ENCODE measurements at places on chromosomes 1 and 21.

DNA sequence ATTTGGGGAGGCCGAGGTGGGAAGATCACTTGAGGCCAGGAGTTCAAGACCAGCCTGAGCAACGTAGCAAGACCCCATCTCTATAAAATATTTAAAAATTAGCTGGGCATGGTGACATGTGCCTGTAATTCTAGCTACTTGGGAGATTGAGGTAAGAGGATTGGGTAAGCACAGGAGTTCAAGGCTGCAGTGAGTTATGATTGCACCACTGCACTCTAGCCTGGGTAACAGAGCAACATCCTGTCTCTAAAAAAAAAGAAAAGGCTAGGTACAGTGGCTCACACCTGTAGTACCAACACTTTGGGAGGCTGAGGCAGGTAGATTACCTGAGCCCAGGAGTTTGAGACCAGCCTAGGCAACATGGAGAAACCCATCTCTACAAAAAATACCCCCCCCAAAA is 35.7 kb upstream of the RCC1 start:
- no peak for DNase-seq

- DNase-seq = no peak
Measured at GRCh38 chr1:67393737-67394136, 36.5 kb downstream of the SERBP1 start.

- DNase-seq = no peak
Measured at GRCh38 chr1:11321656-11322491, 48.9 kb downstream of the UBIAD1 start.

GRCh38 chr1:3474016-3474415 is 19.6 kb downstream of the ARHGEF16 start:
- no peak for DNase-seq

DNA sequence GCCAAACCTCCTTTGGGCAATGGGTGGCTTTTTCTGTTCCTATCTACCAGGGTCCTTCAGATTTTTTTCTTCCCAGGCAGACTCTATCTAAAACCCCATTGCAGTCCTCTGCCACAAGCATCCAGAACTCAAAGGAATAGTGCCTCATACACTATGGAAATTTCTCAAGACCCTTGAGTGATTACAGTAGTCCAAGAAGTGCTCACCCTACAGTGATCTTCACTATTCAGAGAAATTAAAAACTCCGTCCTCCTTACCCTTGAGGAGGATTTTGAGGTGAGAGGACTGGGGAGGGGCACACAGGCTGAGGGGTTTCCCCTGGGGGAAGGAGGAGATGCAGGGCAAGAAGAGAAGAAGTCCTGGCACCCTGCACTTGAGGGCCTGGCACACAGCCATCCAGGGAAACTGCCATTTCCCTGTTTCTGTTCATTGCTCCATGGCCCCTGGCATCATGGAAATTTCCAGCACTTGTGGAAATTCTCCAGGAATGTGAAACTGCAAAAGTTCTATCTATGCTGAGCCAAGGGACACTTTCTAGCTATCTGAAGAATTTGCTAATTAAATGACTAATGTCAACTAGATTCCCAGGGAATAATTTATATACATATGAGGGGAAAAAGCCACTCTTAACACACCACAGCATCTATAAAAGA is 102.5 kb upstream of the ATP1B1 start:
- DNase-seq = no peak

- no peak for DNase-seq
Measured at GRCh38 chr1:4464478-4464877, 189.9 kb upstream of the AJAP1 start.

DNA sequence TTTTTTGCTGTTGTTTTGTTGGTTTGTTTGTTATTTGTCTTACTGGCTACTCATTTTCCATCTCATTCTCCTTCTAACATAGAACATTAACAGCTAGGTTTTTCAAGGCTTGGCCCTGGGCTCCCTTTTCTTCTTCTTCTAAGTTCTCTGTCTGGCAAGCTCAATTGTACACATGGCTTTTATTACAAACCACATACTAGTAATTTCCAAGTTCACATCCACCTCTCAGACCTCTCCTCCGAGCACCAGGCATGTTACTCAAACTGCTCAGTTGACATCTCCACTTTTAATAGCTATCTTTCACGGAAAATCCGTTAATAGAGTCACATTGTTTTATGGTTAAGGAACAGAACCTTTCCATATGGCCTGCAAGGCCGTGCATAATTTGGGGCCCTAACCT is 736.9 kb upstream of the ADAMTS5 start:
- DNase-seq = no peak

DNA sequence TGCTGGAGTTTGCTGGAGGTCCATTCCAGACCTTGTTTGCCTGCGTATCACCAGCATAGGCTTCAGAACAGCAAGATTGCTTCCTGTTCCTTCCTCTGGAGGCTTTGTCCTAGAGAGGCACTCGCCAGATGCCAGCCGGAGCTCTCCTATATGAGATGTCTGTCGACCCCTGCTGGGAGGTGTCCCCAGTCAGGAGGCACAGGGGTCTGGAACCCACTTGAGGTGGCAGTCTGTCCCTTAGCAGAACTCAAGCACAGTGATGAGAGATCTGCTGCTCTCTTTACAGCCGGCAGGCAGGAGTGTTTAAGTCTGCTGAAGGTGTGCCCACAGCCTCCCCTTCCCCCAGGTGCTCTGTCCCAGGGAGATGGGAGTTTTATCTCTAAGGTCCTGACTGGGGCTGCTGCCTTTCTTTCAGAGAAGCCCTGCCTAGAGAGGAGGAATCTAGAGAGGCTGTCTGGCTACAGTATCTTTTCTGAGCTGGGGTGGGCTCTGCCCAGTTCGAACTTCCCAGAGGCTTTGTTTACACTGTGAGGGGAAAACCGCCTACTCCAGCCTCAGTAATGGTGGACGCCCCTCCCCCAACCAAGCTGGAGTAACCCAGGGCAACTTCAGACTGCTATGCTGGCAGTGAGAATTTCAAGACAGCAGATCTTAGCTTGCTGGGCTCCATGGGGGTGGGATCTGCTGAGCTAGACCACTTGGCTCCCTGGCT is 205.0 kb downstream of the GPR52 start:
- no peak for DNase-seq

GRCh38 chr1:165451691-165452090 is 6.8 kb upstream of the RXRG start:
- no peak for DNase-seq

- peak; percentile 86 for DNase-seq
Measured at GRCh38 chr1:6624710-6625583, at the start of gene THAP3. Gene THAP3 (plus strand): TSS chr1:6624868. CDS start chr1:6625219, 351 bp downstream.

DNA sequence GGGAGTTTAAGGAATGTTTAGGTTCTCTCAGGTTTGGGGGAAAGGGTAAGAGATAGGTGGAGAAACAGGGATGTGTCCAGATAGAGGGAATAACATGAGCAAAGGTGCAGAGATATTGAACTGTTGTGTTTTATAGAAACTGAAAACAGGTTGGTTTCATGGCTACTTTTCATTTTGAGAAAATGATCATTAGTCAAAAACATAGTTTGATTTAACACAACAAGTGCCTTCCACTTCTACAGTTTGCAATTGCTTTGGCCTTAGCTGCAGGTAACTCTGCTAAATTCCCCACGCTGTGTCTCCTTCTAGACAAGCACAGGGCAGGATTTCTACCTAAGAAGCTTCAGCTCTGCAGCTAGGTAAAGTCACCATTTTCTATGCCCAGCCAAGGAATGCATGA is 124.9 kb downstream of the RGS2 start:
- DNase-seq = no peak

DNA sequence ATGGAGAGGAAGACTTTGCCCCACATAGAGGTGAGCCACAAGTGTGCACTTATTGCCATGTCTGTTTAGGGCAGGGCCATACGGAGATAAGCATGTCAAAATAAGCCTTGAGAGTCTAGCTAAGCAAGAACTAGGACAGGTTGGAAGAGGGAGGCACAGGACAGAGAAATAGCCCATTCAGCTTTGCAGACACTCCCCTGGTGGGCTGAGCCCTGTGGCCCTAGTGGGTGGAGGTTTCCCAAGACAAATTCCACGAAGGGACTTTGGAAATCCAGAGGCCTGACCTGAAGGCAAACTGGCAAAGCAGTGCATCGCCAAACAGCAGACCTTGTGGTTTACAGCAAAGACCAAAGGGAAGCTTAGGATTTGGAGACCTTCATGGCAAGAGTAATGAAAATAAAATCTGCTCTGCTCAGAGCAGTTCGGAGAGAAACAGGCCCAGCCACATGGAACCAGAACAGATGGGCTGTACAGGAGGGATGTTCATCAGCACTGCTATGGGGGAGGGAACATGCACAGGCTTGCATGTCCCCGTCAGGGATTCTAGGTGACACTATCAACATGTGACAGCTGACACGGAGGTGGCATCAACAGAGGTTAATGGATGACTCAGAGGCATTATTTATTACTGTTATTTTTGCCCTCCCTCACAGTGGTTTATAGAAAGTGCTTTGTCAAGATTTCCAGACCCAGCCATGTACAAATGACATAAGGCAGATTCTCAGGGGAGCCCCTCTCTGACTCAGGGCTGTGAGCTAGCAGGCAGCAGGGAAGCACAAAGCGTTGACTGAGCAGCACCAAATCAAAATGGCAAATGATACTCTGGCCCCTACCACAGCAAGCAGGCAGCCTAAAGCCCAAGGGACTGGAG is 90.1 kb upstream of the IRF2BP2 start:
- DNase-seq = no peak

GRCh38 chr1:199087144-199087543 is 448.3 kb downstream of the PTPRC start:
- no peak for DNase-seq

DNA sequence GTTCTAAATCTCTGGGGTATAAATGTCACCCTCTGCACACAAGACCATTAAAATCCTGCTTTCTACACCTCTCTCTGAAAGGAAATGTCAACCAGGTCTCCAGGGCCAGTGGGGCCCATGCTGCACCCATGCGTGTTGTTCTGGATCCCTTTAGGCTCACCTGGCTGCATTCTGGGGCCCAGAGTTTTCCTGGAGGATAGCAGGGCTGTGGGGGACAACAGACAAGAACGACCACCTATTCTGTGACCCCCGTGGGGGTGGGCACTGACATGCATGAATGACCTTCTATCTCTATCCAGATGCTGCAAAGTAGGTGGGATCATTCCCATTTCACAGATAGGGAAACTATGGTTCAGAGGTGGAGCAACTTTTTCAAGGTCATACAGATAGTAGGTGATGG is 41.6 kb downstream of the TNNT2 start:
- DNase-seq = no peak

- no peak for DNase-seq
Measured at GRCh38 chr1:78619446-78619802, 824 bp upstream of the IFI44L start.

- DNase-seq = no peak
Measured at GRCh38 chr1:5502311-5503194, 489.7 kb downstream of the NPHP4 start.

GRCh38 chr1:100387209-100387608 is 34.9 kb downstream of the CDC14A start:
- DNase-seq = no peak
